ENCODE measurements at places on chromosomes 5 and 9.

DNA sequence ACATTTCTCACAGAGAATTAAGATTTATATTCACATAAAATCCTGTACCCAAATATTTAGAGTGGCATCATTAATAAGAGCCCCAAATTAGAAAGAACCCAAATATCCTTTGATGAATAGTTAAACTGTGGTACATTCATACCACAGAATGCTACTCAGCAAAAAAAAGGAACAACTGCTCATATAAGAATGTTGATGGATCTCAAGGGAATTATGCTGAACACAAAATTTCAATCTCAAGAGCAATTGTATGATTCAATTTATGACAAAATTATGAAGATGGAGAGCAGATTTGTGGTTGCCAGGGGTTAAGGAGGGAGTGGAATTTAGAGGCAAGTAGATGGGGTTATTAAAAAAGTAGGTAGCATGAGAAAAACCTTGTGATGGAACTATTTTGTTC lies 4.5 kb upstream of the PAIP1 start:
- DNase-seq: no peak

DNA sequence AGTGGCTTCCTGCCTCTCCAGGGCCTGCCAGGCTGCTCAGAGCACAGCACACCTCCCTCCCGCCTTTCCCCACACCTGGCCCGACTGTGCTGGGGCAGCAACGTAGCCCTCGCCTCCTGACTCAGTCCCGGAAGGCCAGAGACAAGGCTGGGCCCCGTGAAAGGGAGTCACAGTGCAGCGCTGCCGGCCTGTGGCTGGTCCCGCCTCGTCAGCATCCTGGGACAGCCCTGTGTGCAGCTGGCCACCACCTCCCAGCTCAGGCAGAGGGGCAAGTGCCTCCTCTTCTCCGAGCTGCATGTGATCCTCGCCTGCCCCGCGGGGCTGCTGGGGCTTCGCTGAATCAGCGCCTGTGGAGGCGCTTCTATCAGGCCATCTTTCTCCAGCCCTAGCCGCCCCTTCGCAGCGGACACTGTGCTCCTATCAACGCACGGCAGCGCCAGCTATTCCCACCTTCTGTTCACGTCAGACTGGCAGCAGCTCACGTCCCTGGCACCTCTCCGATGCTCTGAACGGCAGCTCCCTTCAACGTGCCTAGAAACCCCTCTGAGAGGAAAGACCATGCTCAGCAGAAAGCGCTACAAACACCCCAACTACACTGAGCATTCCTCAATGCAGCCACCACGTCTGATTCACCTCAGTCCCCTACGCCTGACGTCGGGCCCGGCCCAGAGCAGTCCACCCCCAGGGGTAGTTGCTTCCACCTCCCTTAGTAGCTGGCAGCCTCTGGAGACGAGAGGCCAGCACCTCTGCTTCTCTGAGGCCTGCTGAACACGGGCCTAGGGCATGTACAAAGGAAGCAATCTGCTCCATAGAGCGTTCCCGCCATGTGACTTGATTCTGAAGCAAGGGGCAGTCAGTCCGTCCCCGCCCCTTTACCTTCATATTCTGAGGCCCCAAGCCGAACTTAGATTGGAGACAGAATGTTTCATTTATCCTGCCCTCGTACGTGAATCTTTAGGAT lies 78.8 kb downstream of the GPR21 start:
- DNase-seq: no peak

DNA sequence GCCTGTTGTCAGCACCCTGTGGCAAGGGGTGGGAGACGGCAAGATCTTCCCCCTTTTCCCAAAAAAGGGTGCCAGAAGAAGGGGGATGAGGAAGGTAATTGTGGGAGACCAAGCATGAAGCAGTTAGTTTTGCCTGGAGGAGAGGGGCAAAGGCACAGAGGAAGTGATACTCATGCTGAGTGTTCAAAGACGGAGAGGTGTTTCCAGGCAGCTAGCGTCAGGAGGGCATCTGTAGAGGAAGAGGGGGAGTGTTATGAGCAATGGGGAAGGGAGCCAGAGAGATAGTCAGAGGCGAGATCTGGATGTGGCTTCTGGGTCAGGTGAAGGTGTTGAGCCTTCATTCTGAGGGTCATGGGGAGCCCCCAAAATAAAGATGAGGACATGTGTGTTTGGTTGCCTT lies 26.9 kb upstream of the ADAM19 start:
- peak; percentile 84 for DNase-seq

- peak; percentile 74 for DNase-seq
Measured at GRCh38 chr5:150487199-150488061, 20.5 kb upstream of the NDST1 start.

DNA sequence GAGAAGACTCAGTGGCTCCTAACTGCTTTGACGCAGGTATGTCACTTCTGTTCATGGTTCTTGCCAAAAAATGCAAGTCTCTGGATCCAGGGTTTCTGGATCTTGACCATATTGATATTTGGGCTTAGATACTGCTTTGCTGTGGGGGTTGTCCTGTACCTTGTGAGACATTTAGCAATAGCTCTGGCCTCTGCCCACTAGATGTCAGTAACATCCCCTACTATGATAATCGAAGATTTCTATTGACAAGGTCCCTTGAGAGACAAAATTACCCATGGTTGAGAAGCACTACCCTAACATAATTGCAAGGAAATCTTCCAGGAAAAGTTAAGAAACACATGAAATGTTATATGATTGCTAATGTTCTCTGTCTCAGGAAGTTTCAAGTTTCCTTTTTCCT lies 285.4 kb downstream of the TMEM232 start:
- DNase-seq: no peak

DNA sequence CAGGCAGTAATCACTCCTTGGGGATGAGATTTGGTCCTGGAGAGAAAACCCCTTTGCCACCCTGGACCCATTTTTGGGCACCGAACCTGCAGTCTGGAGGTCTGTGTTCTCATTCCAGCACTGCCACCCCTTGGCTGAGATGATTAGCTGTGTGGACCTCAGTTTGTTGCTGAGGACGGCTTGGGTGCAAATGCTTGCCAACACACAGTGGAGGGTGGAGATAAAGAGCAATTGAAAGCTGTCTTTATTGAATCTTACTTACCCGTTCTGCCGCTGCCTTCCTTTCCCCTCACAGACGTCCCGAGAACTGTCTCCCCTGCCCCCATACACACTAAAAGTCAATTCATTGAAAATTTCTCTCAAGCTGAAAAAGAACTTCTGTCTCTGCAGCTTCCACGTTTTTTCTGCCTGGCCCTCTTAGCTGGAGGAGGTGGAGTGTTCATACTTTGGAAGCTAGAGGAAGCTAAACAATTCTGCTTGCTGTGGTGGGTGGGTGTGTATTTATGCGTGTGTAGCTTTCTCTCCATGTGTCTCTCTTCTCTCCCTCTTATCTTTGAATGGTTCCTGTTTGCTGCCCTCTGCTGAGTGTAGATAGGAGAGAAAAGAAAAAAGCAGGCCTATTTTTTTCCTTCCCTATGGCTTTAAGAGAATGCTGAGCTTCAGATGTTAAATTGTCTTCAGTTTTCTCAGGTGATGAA lies 6.6 kb downstream of the GALNT10 start:
- peak; percentile 17 for DNase-seq

- DNase-seq: no peak
Measured at GRCh38 chr5:80054682-80055081, 19.5 kb downstream of the THBS4 start.

- DNase-seq: no peak
Measured at GRCh38 chr5:58211441-58211840, 248.4 kb downstream of the PLK2 start.

DNA sequence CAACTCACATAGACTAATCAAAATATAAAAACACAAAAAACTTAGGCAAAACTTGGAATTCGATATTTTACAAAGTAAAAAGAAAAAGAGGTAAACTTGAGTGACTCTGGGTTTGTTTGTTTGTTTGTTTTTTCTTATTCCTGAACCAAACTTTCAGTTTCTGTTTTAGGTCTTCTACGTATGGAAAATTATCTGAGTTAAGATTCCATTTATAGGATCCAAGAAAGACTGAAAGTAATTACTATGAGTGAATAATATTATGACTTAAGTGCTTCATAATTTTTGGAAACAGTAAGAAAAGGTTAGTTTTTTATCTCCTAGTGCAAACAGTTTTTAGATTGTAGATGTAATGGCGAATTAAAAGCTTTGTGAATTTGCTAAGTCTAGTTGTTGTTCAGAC lies 13.2 kb downstream of the ST8SIA4 start:
- no peak for DNase-seq

DNA sequence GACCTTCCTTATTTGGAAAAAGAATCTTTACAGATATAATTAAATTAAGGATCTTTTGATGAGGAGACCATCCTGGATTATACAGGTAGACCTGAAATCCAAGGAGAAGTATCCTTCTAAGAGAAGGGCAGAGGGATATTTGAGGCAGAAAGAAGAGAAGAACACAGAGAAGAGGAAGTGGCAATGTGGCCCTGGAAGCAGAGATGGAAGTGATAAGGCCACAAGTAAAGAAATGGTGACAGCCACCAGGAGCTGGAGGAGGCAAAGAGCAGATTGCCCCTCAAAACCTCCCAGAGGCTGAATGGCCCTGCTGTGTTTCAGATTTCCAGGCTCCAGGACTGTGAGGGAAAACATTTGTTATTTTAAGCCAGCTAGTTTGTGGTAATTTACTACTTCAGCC lies 93.0 kb upstream of the ANKRD55 start:
- DNase-seq: no peak

GRCh38 chr9:89543111-89543510 lies 45.2 kb upstream of the SEMA4D start:
- no peak for DNase-seq

GRCh38 chr5:103918668-103919367 lies 356.2 kb upstream of the NUDT12 start:
- DNase-seq: no peak

DNA sequence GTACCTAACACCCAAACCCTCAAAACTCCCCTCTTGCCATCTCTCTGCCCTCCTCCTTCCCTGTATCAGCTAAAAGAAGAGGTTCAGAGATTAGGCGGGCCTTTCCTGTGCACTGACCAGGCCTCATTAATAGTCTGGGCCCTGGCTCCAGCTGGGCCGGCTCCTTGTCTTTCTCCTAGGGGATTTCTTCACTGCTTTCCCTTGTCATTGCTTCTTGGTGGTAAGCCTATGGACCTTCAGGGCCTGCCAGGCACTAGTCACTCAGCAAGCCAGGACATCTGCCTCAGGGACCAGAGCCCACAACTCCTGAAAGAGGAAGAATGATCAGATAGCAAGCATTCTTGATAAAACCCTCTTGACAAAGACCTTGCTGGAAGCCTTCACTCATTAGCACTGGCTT lies 50.9 kb downstream of the MRRF start:
- DNase-seq: no peak

- DNase-seq: no peak
Measured at GRCh38 chr5:168152660-168153059, 138.8 kb upstream of the WWC1 start.

GRCh38 chr9:2023042-2023441 lies 7.9 kb downstream of the SMARCA2 start:
- DNase-seq: no peak

DNA sequence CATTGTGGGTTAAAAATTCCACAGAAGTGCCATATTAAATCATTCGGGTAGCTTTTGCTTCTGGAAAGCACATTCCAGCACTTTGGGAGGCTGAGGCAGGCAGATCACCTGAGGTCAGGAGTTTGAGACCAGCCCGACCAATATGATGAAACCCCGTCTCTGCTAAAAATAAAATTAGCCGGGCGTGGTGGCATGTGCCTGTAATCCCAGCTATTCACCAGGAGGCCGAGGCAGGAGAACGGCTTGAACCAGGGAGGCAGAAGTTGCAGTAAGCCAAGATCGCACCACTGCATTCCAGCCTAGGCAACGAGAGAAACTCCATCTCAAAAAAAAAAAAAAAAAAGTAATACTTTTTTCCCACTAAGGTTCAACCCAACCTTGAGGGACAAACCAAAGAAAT lies 189.8 kb downstream of the TSSK1B start:
- DNase-seq: no peak

GRCh38 chr5:1139331-1140170 lies 27.7 kb upstream of the SLC12A7 start:
- no peak for DNase-seq

- DNase-seq: no peak
Measured at GRCh38 chr5:154369682-154370081, 76.1 kb upstream of the SAP30L start.

DNA sequence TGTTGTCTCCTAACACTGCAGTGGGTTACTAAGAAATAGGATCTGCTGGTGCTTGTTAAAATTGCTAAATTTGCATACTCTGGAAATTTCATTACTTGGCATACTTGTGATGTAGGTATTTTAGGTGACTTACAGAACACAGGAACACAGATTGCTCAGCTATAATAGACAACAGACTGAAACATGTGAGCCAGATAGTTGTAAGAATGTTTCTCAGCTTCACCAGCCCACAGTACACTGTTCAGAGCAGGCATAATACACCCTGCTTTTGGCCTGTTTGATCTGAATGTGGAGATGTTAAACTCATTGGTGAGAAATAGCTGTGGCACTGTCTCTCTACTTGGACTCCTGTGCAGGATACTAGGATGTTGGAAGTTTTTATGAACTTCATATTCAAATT lies 275.7 kb downstream of the CSNK1G3 start:
- no peak for DNase-seq

DNA sequence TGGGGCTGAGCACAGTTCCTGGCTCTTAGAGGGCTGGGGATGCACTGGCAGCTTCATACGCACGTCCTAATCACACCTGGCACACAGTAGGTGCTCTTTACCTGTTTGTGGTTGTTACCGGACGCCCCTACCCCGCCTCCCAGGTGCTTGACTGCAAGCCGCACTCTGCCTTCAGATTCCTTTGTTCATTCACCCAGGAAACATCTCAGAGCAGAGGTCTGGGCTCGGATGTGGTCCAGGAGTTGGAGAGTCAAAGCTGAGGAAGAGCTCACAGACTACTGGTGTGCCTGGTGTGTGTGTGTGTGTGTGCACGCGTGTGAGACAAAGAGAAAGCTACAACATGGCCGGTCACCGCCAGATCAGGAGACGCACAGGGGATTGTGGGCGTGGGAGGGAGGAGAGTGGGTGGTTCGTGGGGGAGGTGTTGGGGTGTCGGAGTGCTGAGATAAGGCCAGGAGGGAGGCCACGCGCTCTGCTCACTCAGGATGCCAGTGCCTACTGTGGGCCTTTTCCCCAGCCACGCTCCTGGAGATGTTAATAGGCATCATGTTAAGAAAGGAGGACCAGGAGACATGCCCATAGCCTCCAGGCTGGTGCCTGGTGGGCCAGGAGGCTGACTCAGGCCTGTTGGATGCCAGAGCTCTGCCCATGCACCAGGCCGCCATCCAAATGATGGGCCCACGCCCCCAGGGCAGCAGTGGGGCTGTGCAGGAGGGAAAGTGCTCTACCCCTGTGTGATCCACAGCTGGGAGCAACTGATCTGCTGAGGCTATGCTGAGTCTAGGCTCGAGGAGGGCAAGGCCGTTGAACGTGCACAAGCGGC lies 39.9 kb downstream of the CRB2 start:
- DNase-seq: no peak
